ENCODE measurements at places on chromosomes 4 and X.

GRCh38 chrX:9627922-9628321, 137.7 kb downstream of the GPR143 start:
- no peak for DNase-seq

- DNase-seq, result no peak
Measured at GRCh38 chr4:87442889-87443288, 20.5 kb downstream of the NUDT9 start.

DNA sequence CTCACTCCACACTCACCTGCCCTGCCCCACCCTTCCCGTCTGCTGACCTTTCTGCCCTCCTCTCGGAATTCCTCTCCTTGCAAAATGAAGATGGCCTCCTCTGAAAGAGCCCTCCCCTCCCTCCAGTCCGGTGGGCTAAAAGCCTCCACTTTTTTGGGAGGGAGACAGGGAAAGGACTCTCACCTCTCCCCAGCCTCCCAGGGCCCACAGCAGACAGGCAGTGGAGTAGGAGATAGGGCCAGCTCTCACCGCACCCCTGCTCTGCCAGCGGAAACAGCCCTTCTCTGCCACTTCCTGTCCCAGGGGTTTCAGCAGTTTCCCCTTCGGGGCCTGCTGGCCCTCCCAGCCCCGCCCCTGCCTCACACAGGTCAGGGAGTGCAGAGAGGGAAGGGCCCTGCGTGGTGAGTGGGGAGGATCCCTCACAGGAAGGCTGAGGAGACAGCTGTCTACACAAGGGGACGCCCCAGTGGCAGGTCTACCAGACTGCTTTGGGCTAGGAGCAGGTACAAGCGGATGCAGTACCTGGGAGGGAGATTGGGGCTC, 18.2 kb downstream of the ELF4 start:
- no peak for DNase-seq

DNA sequence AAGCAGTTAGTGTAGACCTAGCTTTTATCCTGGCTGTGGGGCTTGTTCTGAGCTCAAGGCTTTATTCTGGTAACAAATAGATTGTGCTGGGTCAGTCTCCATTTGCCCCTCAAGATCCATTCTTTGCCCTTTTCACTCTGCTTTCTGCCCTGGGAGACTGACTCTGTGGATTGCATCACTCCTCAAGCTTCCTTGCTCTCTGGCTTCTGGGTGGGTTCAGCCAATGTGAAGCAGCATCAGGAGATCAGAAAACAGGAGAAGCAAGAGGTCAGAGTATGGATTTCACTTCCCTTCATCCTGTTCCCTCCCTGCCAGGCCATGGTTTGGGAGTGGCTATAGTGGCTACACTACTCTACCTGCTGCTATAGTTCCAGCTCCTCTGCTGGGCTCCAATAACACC, 184.1 kb upstream of the NDP start:
- no peak for DNase-seq

- no peak for DNase-seq
Measured at GRCh38 chrX:138127314-138127713, 561.4 kb downstream of the ZIC3 start.

DNA sequence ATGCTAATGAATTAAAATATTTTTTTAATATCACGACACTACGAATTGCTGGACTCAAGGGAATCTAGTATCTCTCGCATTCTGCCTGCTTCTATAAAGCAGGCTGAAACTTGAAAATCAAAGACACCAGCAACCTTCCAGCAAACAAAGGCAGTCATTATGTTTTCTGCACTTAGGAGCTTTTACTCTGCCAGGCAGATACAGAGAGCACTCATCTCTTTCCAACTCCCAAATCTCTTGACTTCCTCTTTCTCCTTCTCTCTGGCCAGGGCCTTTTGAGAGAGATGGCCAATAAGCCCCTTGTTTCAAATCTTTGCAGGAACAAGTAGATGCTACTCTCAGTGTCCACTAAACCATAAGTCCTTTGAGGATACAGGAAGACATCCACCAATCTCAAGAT, 95.2 kb upstream of the KLF3 start:
- DNase-seq, result peak; percentile 53

DNA sequence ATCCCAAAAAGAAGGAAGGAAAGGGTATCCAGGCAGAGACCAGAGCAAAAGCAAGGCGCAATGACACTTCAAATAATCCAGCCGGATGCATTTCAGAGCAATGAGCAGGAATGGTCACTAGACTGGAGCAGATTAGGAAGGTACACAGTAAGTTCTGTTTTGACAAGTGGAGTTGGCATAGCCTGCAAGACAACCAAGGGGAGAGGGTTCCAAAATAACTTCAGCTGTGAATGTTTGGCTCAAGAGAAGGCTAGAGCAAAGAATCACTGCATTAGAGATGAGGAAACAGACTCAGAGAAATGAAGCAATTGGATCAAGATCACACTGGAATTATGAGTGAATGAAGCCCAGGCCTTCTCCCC, 90.0 kb upstream of the EGFL6 start:
- DNase-seq, result no peak

- no peak for DNase-seq
Measured at GRCh38 chr4:26375551-26375950, 54.7 kb downstream of the RBPJ start.

DNA sequence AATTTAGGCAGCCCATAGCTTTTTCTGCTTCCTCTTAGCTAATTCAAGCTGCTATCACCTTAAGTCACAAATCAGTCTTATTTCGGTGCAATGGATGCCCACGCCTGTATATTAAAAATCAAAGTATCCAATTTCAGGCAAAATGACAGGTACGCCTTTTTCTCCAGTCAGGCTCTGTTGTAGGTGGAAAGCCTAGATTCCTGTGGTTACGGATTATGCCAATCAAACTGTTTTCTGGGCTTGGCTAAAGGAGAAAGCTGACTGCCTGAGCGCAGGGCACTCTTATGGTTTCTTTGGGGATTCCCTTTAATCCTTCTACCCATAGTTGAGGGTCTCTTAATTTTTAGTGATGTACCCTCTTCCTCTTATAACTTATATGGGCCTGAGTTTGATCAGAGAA, 550.5 kb downstream of the PDHA2 start:
- DNase-seq, result no peak
